GM13976 (cell line): ENCODE measurements at places on chromosomes 7 and 10.

DNA sequence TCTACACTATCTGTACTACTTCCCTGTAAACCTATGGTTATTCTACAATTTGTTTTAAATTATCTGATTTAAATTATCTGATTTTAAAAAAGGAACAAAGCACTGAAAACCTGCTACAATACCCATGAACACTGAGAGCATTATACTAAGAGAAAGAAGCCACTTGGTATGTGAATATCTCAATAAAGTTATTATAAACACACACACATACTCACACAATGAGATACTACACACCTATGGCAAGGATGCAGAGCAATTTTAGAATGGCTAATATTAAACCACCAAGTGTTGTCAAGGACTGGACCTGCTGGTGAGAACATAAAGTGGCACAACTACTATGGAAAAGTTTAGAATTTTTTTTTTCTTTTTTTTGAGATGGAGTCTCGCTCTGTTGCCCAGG lies 82.7 kb downstream of the IGF2BP3 start:
- no peak for DNase-seq

GRCh38 chr7:130648580-130648979 lies 20.0 kb downstream of the COPG2 start:
- no peak for DNase-seq

- DNase-seq, result no peak
Observed at GRCh38 chr7:143304938-143305337, 11.0 kb upstream of the CLCN1 start.

GRCh38 chr10:6586501-6586900 lies 6.4 kb upstream of the PRKCQ start:
- DNase-seq, result no peak

DNA sequence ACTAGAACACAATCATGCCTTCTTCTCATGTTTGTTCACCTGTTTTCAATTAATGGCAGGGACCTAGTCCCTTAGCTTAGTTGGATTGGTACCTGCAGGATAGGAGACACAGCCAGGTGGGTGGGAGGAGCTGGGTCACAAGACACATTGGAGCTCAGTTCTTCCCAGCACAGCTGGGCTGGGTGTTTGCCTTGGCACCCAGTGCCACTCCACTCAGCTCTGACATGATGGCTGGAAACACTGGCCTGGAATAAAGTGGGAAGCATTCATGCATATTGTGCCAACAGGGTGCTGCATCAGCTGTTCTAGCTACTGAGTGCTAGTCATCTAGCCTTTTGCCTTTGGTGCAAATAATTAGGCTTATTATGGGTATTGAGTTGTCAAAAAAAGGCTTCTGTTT lies 226.1 kb downstream of the PTEN start:
- no peak for DNase-seq

DNA sequence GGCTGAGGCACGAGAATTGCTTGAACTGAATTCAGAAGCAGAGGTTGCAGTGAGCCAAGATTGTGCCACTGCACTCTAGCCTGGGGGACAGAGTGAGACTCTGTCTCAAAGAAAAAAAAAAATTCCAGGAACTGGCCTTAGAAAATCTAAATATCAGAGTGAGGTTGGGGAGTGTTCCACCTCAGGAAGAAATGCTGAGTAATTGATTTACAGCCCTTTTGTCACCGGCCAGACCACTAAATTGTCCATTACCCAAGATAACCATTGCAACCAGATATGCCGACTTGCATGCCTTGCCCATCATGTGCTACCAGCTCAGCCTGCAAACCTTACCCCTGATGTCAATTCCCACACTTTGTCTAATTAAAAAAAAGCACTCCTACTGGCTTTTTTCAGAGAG lies 42.4 kb downstream of the CRCP start:
- no peak for DNase-seq

- no peak for DNase-seq
Observed at GRCh38 chr7:98252425-98253054, 508 bp upstream of the TECPR1 start.

DNA sequence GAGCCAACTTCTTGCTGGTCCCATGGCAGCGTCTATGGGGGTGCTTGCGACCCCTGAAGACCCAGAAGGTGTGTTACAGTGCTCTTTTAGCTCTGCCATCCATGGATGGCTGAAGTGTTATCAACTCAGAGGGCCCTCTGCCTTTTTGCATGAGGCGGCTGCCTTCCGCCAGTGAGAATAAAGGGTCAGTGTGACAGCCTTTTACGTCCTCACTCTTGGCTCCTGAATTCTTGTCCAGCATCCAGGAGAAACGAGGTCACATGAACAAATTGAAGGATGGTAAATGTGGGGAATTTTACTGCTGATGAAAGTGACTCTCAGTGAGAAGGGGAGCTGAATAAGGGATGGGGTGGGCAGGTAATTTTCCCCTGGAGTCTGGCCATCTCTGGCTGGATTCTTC lies 24.1 kb downstream of the SSMEM1 start:
- no peak for DNase-seq

DNA sequence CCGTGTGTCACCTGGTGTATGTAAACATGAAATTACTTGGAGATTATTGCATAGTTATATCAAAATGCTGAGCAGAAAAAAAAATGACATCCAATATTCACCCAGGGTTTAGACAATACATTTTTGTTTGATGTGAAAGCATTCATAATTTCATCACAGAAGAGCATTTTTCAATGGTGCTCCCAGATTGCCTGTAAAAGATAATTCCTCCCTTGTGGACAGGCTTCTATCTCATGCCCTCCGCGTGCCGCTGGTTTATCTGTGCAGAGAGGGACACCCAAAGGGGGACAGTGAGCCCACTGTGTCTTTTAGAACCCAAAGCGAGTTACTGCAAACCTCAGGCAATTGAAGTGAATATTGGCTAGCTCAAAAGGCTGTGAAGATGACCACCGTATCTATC lies 126.2 kb upstream of the KLF6 start:
- DNase-seq, result no peak

DNA sequence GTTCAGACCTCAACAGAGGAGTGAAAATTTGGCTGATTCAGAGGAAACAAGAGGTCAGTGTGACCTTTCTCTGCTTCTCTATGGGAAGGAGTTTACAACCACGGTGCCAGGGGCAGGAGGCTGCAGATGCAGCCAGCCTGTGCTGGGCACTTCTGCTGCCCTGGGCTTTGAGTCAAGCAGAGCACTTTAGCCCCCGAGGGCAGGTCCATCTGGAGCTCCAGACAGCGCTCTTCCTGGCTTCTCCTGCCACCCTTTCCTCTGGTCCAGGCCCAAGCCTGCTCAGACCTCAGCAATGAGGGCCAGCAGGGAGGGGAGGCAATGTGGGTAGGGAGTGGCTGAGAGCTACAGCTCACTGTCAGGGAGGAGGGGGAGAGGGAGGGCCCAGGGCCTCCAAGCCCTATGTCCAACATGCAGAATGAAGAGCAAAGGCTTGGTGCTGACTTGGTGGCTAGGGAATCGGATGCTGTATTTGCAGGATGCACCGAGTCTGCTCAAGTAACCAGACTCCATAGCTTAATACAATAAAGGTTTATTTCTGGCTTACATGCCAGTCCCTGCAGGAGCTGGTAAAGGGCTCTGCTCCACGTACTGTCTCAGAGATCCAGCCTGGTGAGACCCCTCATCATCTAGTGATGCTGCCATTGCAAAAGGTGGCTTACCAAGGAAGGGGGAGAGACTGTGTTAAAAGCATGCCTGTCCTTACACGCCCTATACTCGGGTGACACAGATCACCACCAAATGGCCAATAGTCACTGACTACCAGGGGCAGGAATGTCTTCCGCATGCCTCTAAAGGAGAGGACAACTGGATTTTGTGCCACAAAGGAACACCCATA lies 481.6 kb downstream of the RPS24 start:
- DNase-seq, result no peak

DNA sequence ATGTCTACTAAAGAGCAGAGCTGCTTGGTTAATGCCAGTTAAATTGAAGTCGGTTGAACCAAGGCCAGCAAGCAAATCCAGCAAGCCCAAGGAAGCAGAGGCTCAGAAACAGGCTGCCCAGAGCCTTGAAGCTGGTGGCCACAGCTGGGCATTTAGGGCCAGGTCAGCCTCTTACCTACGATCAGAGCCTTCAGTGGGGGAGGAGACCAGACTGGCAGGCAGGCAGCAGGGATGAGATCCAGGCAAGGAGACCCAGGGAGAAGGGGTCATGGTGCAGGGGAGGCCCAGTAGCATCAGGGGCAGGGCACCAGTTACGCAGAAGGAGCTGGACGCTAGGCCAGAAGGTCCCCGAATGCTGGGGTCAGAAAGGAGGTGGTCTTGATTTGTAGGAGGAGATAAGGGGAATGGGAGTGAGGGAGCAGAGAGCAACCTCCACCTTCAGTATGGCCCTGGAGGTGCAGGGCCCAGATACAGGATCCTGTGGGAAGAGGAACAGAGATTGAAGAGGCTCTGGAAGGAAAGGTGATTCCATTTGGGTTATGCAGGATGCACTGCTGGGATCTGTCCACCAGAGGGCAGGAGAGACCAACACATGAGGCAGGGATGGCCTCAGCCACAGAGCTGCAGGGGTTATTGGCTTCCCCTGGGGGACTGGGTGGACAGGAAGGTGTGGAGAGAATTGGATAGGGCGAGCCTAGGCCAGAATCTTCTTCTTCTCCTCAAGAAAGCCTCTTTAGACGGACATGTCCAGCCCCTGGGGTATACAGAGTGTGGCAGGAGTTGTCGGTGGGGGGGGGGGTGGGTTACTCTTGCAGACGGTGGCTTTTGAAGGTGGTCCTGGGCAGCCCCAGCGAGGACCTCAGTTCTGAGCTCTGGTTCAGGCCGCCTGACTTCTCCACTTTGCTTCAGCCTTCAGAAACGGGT lies 132.6 kb upstream of the PODXL start:
- DNase-seq, result peak; percentile 90

DNA sequence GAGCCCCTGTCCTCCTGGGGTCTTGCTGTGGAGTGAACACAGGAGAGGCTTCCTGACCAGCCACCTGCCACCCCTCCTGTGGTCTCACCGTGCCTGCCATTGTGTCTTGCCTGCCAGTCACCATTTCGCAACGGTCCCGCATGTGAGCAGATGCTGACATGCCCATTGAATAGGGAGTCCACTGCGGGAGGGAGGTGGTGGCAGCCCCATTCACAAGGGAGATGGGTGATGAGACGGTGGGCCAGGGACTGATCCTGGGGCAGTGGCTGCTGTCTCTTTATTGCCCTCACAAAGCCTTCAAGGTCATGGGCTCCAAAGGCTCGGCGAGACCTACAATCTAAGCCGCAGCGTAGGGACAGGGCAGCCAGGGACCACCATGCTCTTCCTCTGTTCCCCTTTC lies 76.0 kb upstream of the NPTX2 start:
- no peak for DNase-seq

DNA sequence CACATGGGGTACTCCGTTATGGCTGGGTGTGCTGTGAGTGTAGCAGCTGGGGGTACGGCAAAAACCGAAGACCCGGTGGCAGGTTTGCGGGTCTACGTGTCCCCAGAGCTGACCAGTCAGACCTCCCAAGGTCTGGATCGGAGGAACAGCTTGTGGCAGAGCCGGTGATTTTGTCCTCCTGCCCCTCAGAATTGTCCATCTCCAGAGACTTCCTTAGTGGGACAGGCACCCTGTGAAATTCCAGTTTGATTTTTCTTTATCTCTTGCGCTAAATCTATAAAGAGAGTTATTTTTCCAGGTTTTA lies 1.0 kb downstream of the EIF3B start:
- no peak for DNase-seq

- no peak for DNase-seq
Observed at GRCh38 chr10:71243756-71244395, 31.5 kb downstream of the UNC5B start.
